HuH-7 (cell line): ENCODE measurements at places on chromosomes 5 and 9.

DNA sequence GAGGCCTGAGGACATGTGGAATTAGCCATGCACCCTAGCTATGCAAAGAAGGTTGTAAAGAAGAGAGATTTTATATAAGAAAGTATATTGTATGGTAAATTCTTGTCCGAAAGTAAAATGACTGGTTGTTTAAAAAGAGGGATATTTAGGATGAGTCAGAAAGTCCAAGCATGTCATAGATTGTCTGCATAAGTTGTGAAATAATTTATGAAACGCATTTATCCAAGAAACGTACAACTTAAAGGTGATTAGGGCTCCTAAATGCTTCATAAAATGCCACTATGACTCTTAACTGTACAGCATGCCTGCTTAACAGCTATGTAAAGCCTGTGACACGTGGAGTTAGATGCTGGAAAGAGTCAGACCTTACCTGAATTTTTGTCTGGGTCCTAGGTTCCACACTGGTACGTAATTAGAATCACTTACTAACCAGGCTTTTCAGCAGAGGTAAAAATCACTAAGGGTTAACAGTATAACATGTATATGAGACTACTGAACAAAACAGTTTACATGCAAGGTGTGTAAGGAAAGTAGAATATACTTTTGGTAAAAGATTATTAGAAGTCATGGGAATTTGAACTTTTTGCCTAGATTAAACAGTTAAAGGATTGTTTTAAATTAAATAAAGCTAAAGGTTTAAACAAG, 37.0 kb upstream of the ARL15 start:
- no peak for DNase-seq

GRCh38 chr5:88667496-88668201, 215.3 kb downstream of the MEF2C start:
- DNase-seq = no peak

DNA sequence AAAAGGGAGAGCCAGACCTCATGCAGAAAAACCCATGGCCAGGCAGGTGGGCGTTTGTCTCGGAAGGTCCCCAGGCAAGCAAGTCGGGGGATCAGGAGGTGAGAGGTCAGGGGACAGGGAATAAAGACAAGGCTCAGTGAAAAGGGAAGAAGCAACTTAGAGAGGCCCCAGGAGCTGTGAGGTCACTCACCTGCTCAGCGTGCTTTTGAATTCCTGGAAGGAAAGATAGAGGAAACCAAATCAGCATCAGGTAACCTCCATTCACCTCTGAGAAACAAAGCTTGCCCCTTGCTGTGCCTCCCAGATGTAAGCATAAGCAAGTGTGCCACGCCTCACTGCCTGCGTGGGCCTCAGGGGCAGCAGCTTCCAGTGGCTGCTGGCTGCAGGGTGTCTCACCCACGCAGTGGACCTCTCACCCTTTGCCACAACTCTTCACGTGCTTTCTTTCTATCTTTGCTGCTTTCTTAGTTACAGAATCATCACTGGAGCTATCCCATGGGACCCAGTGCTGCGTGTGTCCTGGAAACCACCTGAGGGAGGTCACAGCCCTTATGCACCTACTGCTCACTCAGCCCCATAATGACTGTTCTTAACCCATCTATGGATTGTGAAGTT, 6.0 kb downstream of the TRIM7 start:
- no peak for DNase-seq

DNA sequence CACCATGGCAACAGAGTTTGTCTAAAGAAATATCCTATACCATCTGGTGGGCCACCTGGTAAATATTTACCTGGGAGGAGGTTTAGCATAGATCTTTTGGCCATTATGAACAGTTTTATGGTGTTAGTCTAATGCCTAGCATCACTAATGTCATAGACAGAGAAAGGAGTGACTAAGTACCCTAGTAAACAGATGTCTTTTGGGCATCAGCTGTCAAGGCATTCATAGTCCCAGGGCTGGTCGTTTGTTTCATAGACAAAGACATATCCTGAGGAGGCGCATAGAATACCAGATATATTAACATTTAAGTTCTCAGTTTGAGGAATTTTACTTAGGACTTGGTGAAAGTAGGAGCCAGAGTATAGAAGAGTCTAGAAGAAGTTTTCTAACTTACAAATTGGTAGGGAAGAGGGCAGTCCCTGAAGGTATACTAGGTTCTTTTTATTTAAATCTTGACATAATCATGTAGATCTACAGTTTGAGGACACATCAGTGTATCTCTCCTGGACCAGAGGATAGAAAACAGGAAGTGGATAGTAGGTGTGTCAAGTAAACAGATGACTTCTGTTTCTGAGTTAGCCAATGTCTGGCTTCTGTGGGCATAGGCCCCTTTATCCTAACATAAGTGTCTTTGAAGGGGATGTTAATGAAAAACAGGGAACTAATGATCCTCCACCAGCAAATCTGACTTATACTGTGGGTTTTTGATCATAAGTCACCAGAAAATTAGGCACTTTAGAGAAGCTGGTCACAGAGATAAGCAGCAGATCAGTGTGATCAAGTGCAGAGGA, 105.0 kb upstream of the PRSS3 start:
- DNase-seq = no peak

GRCh38 chr5:124704594-124705284, 41.7 kb downstream of the ZNF608 start:
- no peak for DNase-seq

DNA sequence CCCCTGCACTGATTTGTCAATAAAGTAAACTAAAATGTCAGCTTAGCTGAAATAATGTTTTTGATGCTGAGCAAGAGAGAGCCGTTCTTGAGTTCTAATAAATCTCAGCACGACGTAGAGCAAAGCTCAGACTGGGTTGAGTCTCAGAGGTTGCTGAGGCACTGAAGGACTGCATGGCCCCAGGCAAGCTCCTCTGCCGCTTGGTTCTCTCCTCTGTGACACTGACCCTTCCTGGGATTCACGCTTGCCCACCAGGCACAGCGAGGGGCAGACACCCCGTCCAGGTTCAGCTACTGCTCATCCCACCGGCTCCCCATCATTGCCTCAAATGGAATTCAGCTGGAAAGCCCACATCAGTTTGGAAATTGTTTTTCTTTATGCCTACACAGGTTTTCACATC, 129.8 kb downstream of the IRX2 start:
- DNase-seq = no peak

DNA sequence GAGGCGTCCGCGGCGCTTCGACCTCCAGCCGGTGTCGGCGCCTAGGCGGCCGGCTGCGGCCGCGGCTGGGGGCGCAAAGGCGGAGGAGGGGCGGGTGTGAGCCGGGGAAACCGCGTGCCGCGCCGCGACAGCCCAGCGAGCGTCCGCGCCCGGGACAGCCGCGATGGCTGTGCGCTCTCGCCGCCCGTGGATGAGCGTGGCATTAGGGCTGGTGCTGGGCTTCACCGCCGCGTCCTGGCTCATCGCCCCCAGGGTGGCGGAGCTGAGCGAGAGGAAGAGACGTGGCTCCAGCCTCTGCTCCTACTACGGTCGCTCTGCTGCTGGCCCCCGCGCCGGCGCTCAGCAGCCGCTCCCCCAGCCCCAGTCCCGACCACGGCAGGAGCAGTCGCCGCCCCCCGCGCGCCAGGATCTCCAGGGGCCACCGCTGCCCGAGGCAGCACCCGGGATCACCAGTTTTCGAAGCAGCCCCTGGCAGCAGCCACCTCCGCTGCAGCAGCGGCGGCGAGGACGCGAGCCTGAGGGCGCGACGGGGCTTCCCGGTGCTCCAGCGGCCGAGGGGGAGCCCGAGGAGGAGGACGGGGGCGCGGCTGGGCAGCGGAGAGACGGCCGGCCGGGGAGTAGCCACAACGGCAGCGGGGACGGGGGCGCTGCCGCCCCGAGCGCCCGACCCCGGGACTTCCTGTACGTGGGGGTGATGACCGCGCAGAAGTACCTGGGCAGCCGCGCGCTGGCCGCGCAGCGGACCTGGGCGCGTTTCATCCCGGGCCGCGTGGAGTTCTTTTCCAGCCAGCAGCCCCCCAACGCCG, 605 bp downstream of the CHSY3 start:
- DNase-seq = peak; percentile 28

DNA sequence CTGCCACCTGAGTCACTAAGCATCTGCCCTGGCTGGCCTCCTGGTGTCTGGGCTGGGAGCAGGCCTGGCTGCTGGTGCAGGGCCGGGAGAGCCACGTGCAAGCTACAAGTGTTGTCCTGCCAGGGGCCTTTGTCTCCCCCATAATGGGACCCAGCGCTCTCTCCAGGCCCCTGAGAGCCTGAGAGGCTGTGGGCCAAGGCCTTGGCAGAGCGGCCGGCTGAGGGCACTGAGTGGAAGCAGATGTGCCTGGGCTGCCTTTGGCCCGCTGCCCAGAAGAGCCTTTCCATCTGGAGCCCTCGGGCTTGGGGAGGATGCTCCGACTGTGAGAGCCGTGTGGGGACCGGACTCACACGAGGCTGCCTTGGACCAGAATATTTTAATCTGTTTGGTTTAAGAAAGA, 185.5 kb downstream of the RGS3 start:
- no peak for DNase-seq

- peak; percentile 71 for DNase-seq
Measured at GRCh38 chr9:113807173-113808061, 68.7 kb upstream of the ZNF618 start.

DNA sequence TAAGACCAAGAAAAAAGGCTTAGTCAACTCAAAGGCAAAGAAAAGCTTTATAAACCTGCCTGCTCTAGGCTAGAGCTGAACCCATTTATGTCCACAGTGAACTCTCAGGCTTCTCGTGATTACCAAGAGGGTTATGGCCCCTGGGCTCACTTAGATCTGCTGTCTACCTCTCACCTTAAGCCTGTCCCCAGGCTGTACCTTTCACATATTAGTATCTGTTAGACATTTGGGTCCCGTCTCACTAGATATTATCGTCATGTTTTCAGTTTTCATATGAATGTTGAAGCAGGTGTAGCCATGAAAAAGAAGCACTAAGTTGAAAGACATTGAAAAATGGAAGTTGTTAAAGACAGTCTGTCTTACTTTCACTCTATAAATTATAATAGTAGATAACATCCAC, 75.2 kb upstream of the COX7C start:
- DNase-seq = no peak

DNA sequence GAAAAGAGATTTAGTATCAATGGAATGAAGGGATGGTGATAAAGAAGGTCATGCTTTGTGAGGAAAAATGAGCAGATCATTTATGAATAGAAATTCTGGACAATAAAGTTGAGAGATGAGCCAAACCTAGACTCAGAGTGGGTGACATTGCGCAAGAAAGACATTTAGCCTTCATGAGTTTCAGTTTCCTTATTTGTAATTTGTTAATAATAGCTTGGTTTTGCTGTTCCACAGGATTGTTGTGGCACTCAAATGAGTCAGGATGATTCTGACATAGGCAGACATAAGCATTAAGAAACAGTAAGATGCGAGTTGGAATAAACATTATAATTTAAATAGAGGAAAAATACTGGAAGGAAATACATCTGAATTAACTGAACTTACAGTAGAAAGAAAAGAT, 34.8 kb downstream of the ITGA2 start:
- no peak for DNase-seq

GRCh38 chr5:57586649-57587048, 104.0 kb upstream of the ACTBL2 start:
- no peak for DNase-seq

- no peak for DNase-seq
Measured at GRCh38 chr5:63194126-63194525, 615.5 kb downstream of the LRRC70 start.

GRCh38 chr5:19987612-19988361, at the start of gene CDH18:
CDH18 (minus strand) TSS chr5:19988200; CDS start chr5:19838986, 149,214 bp downstream.
- peak; percentile 2 for DNase-seq

DNA sequence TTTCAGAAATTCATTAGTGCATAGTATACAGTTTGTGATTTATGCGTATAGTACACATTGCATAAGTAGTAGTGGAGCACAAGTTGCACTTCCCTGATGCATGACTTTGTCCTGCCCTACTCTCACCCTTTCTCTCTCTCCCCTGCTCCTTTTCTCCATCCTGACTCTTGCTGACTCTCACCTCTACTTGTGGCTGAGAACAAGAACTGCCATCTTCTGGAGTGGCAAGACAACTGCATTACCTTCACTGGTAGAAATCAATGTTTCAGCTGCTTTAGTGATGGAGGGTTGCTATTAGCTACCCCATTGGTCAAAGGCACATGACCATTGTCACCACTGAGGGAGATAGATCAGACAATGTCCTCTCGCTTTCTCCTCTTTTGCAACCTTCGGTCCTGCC, 26.9 kb downstream of the SPEF2 start:
- DNase-seq = no peak

DNA sequence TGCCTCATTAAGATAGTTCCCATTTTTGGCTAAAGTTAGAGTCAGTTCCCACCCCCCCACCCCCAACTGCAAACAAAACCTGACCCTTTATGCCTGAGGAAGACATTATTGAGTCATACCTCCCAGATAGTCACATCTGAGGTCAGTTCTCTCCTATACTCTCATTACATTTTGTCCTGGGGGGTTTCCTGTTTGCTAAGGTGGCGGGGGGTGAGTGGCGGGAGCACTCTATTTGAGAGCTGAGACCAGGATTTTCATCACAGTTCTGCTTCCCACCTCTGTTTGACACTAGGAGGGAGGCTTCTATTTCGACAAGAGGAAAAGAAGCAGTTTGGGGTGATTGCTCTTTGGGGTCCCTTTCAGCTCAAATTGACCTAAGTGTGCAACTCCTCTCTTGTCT, 59.4 kb upstream of the ICE1 start:
- DNase-seq = no peak

GRCh38 chr9:98570055-98570454, 138.7 kb downstream of the GABBR2 start:
- DNase-seq = no peak

DNA sequence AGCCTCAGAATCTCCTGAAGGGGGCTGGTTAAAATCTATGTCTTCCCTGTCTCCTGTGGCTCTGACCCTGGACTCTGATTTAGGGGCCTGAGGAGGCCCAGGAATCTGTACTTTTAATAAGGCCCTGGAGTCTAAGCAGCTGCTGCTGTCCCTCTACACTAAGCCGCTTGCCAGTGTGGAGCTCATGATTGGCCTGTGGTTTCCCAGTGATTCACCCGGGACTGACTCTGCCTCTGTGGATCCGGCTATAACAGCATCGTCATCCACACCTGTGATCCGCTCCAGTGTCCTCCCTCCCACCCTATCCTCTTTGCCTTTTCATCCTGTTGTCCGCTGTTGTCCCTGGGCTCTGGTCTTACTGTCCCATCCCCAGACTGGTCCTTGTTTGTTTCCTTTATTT, 3.7 kb downstream of the SLC31A2 start:
- no peak for DNase-seq

GRCh38 chr5:14925326-14925725, 53.7 kb upstream of the ANKH start:
- no peak for DNase-seq

DNA sequence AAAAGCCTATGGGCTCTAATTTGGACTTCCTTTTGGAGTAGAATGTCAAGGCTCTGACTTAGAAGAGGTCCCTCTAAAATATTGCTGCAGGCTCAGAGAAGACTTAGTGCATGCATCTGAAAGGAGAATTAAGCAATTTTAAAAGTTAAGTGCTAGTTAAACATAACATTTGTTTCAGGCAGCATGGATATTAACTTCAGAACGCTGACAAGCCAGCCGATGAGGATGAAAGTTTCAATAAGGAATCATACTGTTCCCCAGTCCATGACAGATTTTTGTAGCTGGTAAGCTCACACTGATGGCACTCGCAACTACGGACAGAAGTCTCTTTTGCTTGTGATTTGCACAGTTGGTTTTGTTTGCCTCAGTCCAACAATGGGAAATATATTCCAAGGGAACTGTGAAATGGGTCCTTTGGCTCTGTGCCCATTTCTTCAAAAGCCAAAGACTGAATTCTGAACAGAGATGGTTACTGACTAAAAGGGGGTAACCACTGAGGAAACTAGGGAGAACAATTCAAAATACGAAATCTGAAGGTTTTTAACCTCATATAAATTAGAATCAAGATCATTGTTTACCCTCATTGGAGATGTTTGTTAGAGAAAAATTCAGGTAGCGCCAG, 47.6 kb downstream of the DCP2 start:
- no peak for DNase-seq

- no peak for DNase-seq
Measured at GRCh38 chr5:174801798-174802197, 77.4 kb downstream of the MSX2 start.
